ENCODE measurements at places on chromosomes 2 and 18. TPM values are rescaled to one million over a fixed set of nuclear protein-coding genes. Genes with fewer than 3 reads are reported as not detected.

DNA sequence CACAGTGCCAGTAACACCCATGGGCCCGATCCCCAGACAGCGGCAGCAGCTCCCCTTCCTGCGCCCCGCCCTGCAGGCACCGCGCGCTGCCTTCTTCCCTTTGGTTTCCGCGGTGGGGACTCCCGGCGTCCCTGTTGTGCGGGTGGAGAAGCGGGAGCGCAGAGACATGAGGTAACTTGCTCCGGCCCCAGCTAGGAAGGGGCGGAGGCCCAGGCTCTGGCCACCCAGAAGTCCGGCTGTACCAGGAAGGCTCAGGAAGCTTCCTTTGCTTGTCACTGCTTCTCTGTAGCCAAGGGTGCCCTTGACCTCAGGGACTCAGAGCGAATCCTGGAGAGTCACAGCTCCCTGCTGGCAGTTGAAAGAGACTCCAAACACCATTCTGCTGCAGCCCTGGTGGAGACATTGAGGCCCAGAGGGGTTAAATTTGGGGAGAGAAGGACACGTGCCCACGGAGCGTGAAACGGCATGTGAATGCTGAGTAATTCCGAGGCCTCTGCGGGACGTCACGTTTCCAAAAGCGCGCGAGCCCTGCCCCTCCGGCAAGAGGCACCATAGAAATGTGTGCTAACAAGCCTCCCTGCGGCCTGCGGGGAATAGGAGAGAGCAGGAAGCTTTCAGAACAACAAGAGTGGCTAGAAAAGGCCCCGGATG, 6.7 kb upstream of the ADCY3 start:
- H3K36me3 ChIP-seq = no peaks in the 10 kb centered on the region
- H3K4me3 ChIP-seq = peak overlapping the region; percentile 38
- peak overlapping the region; percentile 15 for H3K27ac ChIP-seq

GRCh38 chr18:13613099-13613498, 113.3 kb downstream of the FAM210A start:
- peaks cover 26% of the 10 kb centered on the region for H3K4me1 ChIP-seq
- H3K36me3 ChIP-seq = no peaks in the 10 kb centered on the region
- no peak for DNase-seq
- no peak overlapping the region for H3K4me3 ChIP-seq
- no peak overlapping the region for H3K27ac ChIP-seq
- H3K27me3 ChIP-seq = no peaks in the 10 kb centered on the region

DNA sequence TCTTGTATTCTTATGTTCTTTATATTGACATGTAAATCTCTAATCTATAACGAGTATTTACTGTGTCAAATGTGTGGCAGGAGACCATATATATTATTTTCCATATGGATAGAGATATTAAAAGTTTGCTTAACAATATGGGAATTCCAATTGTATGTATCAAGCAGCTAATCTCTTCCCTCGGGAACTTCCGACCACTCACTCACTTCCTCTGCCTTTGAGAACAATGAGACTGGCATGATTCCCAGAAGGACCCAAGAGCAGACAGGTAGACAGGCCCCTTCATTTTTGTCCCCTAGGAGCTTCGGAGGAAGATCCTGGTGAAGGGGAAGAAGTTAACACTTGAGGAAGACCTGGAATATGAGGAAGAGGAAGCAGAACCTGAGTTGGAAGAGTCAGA, 24.1 kb downstream of the PLCD4 start:
- no peaks in the 10 kb centered on the region for H3K4me1 ChIP-seq
- DNase-seq = no peak

Gene DCDC2C
- polyA plus RNA-seq = not detected

Gene ARHGEF4
- polyA plus RNA-seq = 3.7 TPM

Gene GAL3ST2
- 0.14 TPM for polyA plus RNA-seq

All from psoas muscle (tissue), 8 donors.